GM12892 (cell line): ENCODE measurements at places on chromosomes 3 and 15.

- DNase-seq = no peak
Measured at GRCh38 chr15:68580883-68581155, 2.0 kb downstream of the CORO2B start.

GRCh38 chr15:92346063-92346462 is 47.6 kb upstream of the ST8SIA2 start:
- DNase-seq = no peak

DNA sequence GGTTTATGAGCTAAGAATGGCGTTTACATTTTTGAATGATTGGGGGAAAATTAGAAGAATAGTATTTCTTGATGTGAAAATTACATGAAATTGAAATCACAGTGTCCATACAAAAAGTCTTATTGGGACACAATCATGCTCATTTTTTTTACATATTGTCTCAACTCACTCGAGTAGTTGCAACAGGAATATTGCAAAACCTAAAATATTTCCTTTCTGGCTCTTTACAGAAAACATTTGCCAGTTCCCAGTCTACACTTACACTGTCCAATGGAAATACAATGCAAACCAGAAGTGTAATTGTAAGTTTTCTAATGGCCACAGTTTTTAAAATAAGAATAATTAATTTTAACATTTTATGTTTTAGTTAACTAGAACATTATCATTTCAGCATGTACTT is 137.8 kb downstream of the SAMMSON start:
- DNase-seq = no peak

DNA sequence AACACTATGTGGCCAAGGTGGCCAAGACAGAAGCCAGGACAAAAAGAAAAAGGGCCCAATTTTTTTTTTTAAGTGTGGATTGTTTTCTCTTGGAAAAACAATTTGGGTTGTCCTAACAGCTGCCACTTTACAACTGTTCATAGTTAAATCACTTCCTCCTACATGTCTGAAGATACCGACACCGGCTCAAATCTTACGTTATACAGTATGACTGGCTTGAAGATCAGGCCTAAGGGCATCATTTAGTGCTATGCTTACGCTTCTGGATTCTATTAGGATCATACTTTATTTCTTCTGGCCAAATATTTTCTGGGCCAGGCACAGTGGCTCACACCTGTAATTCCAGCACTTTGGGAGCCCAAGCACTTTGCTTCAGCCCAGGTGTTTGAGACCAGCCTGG is 404.4 kb downstream of the MECOM start:
- no peak for DNase-seq

- DNase-seq = no peak
Measured at GRCh38 chr15:83365370-83365938, 81.0 kb upstream of the BNC1 start.

GRCh38 chr3:186511245-186511644 is 32.9 kb downstream of the CRYGS start:
- DNase-seq = no peak

- DNase-seq = no peak
Measured at GRCh38 chr3:33575311-33575710, 135.1 kb upstream of the UBP1 start.

DNA sequence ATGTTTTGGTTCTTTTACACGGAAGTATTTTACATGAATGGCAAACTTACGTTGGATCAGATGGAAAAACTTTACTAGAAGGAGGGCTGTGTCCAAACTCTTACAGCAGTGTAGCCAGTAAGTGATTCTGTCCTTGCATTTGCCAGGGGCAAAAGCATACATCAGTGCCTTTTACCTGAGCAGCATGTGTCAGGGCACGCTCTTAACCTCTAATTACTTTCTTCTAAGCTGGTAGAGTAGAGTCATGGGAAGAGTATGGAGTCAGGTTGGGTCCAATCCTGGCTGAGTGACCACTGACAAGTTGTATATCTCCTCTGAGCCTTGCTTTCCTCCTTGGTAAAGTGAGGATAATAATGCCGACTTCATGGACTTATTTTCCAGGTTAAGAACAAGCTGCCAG is 47.1 kb downstream of the RYR3 start:
- DNase-seq = no peak

GRCh38 chr3:155853214-155854140 is 750 bp downstream of the SLC33A1 start:
- no peak for DNase-seq

GRCh38 chr15:66472176-66472999 is 25.2 kb downstream of the SNAPC5 start:
- DNase-seq = peak; percentile 37

- DNase-seq = no peak
Measured at GRCh38 chr15:100132309-100132708, 209.5 kb downstream of the ADAMTS17 start.

DNA sequence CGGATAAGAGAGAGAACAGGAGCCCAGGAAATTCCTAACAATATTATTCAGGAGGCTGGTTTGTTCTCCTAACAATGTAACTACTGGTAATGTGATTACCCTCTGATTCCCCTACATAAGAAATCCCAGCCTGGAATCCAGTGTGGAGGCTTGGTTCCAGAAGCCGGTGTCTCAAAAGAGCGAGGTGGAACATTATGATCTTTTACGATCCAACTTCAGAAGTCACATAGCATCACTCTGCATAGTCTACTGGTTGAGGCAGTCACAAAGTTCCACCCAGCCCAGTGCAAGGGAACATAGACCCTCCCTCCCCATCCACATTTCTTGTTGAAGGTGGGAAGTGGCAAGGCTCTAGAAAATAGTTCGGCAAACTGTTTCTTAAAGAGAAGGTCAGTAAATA is 81.6 kb upstream of the GALNT15 start:
- DNase-seq = no peak
